ENCODE measurements at places on chromosomes 5 and 9.

DNA sequence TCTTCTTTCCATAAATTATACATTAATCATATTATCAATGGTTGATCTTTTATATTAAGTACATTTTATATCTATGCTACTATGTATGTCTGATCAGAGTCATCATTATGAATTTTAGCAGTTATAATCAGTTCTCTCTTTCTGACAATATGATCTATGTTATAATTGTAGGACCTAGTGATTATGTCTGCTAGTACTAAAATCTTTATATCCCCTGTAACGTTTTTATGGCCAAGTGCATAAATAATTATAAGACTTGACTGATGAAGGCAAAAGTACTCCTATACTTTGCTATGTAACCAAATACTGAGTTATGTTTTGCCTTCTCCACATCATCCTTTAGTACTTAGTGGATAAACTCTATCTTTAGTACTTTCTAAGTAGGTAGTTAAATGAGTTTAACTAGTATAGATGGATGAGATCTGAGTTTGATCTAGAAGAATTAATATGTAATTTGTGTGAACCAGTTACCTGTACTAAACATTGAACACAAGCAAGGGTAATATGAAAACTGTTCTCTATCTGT lies 75.4 kb downstream of the SLF1 start:
- DNase-seq: no peak

DNA sequence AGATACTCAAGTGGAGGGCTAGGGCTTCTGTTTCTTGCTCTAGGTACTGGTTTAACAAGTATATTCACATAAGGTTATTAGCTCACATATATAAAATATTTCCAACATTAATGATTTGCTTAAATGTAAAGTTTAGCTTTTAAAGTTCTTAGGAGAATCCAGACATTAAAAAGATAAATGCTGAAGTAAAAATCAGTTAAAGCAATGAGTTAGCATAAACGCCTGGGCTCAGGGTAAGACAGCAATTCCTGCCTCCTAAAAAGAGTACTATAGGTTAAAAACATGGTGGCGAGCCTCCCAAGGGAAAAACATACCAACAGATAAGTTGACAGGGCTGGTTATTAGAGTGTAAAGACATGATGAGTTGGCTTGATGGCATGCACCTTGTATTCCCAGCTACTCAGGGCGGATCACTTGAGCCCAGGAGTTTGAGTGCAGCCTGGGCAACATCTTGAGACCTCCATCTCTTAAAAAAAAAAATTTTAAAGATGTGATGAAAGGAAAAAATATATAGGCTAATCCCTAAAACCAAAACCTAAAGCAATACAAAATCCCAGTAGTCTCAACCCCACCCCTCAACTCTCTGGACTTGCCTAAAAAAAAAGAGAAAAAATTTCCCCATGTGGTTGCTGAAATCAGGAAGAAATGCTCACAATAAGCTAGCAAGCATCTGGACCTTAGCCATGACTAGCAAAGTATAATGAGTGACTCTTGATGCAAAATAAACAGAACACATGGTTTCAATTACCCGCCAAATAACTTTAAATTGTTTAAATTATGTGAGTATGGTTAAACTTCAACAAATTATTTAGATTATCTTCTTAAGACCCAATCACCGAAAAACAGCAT lies 3.6 kb downstream of the GOLPH3 start:
- no peak for DNase-seq

DNA sequence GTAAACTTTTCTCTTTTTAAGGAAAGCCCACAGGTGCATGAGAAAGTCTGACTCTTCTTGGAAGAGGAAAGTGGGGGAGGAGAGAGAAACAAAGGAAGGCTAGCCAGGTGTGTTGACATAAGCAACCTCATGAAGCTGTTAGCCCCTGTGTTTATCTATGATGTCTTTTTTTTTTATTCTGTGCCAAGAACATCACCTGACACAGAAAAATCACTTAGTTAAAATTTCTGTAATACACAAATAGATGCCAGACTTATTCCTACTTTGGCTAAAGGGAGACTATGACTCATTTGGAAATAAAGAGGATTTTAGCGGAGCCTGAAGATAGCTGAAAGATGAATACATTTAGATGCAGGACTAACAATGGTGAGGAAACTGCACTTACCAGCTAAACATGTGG lies 58.3 kb downstream of the BAAT start:
- DNase-seq: no peak

DNA sequence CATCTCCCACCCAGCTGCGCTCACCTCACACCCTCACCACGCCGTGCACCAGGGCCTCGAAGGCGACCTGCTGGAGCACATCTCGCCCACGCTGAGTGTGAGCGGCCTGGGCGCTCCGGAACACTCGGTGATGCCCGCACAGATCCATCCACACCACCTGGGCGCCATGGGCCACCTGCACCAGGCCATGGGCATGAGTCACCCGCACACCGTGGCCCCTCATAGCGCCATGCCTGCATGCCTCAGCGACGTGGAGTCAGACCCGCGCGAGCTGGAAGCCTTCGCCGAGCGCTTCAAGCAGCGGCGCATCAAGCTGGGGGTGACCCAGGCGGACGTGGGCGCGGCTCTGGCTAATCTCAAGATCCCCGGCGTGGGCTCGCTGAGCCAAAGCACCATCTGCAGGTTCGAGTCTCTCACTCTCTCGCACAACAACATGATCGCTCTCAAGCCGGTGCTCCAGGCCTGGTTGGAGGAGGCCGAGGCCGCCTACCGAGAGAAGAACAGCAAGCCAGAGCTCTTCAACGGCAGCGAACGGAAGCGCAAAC lies 1.1 kb downstream of the POU4F3 start:
- DNase-seq: peak; percentile 39

- DNase-seq: no peak
Observed at GRCh38 chr9:91144769-91145168, 216.9 kb downstream of the AUH start.

DNA sequence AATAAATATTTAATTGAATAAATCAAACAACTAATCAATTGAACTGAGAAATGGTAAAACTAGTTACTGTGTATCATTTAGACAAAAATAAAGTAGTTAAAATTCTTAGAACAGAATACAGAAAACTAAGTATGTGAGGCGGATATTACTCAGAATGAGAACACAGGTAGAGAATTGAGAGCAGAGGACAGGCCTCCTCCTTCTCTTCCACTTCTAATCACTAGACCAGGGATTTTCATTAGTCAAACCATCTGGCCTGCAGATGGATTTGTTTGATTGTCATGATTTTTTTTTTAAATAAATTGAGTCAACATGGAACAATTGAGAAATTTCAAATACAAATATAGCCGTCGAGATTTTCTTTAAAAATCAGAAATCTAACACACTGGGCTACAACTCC lies 198.6 kb upstream of the HMHB1 start:
- DNase-seq: no peak

DNA sequence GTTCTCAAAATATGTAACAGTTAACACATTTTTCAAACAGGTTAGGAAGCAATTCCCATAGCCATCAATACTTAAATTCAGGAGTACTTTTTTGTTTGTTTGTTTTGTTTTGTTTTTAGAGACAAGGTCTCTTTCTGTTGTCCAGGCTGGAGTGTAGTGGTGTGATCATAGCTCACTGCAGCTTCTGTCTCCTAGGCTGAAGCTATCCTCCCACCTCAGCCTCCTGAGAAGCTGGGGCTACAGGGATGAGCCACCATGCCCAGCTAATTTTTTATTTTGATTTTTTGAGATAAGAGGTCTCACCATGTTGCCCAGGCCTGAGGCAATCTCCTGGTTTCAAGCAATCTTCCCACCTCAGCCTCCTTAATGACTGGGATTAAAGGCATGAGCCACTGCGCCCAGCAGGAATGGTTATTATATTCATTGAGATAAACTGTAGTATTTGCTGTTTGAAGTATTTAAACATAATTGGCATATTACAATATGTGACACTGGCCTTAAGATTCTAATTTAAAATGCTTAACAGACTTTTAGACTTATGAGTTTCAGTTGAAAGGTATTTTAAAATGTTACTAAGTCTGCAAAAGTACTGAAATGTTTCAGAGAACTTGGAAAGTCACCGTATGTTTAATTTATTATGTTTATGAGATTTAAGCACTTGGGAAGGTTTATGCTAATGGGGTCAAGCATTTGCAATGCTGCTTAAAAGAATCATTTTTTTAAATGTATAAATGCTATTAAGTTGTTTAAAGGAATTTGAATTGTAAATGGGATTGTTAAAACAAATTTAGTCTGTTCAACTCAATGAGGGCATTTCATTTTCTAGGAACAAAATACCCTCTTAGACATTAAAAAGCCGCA lies 17.0 kb downstream of the UTP15 start:
- DNase-seq: no peak

GRCh38 chr5:72633649-72634048 lies 126.4 kb upstream of the ZNF366 start:
- DNase-seq: no peak

- DNase-seq: no peak
Observed at GRCh38 chr5:141507387-141508091, 18.7 kb downstream of the PCDHGC5 start.

DNA sequence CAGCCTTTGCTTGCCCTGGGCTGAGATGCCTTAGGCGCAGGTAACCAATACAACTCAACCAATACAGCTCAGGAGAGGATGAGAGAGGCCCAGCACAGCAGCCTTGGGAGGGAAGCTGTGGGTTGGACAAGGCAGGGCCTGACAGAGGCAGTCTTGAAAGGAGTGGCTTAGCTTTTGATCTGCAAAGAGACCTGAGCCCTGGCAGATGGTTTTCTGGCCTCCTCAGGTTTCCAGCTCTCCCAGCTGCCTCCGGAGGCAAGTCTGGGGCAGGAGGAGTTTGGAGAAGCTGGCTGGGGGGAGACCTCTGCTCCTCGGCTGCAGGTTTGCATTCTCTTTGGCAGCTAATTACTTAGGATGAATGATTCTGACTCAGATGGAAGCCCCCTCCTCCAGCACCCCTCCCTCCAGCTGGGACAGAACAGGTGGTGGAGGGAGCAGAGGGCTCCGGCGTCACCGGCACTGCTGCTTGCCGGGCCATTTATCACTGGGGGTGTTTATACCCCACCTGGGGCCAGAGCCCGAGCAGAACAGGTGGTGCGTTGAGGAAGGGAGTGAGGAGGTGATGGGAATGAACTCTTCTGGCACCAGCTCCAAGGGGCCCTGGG lies 50.8 kb downstream of the TSPAN17 start:
- peak; percentile 86 for DNase-seq

DNA sequence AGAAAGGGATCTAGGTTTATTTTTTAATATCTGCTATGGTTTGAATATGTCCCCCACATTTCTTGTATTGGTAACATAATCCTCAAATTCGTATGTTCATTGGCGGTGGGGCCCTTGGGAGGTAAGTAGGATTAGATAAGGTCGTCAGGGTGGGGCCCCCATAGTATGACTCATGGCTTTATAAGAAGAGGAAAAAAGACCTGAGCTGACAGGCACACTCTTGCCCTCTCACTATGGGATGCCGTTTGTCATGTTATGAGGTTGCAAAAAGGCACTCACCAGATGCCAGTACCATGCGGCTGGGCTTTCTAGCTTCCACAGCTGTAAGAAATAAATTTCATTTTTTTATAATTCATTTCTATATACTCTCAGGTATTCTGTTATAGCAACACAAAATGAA lies 67.3 kb upstream of the SGCD start:
- DNase-seq: no peak

DNA sequence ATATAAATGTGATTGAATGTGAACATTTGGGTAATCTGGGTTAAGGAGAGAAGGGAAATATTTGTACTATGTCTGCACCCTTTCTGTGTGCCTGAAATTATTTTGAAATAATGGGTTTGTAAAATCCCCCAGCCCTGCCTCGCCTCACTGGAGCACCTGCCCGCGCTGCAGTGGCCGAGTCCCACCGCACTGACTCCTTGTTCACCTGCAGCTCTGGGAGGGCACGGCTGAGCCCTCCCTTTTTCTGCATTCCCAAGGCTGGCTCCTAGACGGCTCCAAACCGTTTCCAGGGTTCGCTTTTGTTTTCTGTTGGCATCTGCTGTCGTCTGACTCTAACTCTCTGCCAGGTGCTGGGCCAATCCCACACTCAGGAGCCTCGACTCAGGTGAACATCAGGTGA lies 17.6 kb upstream of the PPP1R26 start:
- no peak for DNase-seq

- DNase-seq: no peak
Observed at GRCh38 chr9:131160416-131161112, 35.2 kb downstream of the NUP214 start.

- DNase-seq: no peak
Observed at GRCh38 chr5:74127381-74128320, 501.7 kb downstream of the ARHGEF28 start.

DNA sequence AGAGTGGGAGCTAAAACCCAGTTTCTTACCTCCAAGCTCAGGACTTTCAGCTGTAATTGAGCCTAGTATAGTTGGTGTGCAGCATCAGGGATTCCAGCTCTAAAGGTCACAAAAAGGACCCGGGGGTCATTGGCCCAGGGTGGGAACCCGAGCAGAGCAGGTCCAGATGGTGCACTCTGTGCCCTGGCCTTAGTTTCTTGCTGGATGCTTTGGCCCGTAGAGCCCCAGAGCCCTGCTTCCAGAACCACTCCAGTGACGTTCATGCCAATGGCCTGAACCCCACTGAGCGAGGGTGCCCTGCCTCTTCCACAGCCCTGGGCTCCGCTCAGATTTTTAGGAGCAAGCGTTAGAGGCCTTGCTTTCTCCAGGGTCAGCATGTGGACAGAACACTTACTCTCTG lies 8.2 kb downstream of the SLC22A5 start:
- no peak for DNase-seq

- no peak for DNase-seq
Observed at GRCh38 chr9:4303006-4303405, 3.1 kb upstream of the GLIS3 start.
